Effector CD8-positive, alpha-beta T cell (primary cell): ENCODE measurements at places on chromosomes 13 and 19.

GRCh38 chr19:45182758-45183157 lies 4.2 kb downstream of the BLOC1S3 start:
- no peak for DNase-seq

- no peak for DNase-seq
Measured at GRCh38 chr13:72104656-72105180, 237.7 kb upstream of the DACH1 start.

GRCh38 chr13:61136093-61136492 lies 279.6 kb downstream of the PCDH20 start:
- DNase-seq = no peak

DNA sequence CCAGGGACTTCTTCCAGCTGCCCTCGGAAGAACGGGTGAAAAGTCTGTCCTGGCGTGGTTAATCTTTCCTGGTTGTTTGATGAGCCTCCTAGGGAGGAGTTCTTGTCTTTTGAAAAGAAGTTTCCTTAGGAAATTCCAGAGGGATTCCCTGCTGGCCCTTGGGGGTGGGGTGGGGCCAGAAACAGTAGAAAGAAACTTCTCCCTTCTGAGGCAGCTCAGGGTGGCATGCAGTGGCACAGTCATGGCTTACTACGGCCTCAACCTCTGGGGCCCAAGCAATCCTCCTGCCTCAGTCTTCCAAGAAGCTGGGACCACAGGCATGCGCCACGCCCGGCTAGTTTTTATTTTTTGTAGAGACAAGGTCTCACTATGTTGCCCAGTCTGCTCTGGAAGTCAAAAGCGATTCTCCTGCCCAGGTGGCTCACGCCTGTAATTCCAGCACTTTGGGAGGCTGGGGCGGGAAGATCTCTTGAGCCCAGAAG lies 1.5 kb downstream of the ZNF101 start:
- no peak for DNase-seq

GRCh38 chr19:16070366-16070990 lies 5.8 kb upstream of the TPM4 start:
- peak; percentile 70 for DNase-seq

- no peak for DNase-seq
Measured at GRCh38 chr19:1752009-1752756, 1.1 kb upstream of the ONECUT3 start.
